Stimulated activated CD4-positive, alpha-beta T cell treated with anti-CD3 and anti-CD28 coated beads, Interleukin-1b, Interleukin-23, amount 100 ng/mL, for 1 hour (primary cell): ENCODE measurements at places on chromosomes 2 and 18.
A peak's percentile ranks its signal among the peaks of the same experiment; 100 is the strongest.

- DNase-seq: no peak
Observed at GRCh38 chr2:214075456-214075855, 335.4 kb upstream of the VWC2L start.

DNA sequence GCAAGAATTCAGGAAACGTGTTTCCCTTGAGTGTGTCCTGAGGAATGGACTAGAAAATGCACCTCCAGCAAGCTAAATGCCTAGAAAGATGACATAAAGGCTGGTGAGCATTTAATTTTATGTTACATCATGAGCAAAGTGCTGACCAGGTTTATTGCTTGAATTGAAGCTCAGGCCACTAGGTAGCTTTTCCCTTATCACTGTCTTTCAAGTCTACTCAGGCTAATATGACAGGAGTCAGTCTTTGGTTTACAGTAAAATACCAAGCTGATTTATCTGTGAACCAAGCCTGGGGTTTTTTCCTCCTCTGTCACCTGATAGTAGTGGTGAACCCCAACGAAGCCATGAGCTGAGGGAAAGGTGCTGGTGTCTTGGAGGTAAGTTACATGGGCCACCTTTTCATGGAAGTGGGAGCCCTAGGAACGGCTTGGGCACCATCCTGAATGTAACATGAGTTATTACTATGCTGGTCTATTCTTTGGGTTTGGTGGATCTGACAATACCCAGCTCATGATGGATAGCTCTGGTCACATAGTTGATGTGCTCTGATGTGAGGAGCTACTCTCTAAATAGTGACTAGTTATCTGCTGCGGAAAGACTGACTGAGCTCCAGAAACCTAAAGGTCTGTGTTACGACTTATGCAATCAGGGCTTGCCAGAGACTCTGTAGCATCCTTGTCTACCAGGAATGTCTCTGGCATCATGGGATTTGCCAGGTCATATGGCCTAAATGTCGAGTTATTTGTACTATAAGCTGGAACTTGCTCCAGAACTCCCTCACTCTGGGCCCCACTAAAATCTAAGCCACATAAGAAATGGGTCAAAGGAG is 39.8 kb downstream of the NUP35 start:
- DNase-seq: no peak

DNA sequence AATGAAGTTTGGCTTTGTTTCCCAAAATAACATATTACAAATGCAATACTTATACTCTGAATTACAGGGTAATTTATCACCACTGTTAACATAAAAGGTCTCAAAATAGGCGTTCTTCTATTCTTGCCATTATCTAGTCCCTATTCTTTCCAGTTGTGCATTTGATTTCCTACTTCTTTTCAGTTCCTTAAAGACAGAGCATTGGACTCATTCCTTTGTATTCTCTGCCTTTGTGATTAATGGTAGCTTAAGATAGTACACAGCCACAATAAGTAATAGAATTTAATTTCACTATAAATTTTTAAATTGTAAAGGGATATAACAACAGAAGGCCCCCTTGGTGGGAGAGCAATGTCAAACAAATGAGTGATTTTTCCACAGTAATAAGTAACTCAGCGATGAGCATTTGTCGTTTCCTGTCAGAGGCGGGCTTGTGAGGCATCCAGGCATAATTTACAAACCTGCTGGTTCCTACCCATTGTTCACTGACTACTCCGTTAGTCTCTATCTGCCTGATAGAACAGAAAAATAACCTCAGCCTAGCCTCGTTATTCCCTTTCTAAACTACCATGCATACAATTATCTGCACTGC is 456.6 kb upstream of the REG3G start:
- no peak for DNase-seq

DNA sequence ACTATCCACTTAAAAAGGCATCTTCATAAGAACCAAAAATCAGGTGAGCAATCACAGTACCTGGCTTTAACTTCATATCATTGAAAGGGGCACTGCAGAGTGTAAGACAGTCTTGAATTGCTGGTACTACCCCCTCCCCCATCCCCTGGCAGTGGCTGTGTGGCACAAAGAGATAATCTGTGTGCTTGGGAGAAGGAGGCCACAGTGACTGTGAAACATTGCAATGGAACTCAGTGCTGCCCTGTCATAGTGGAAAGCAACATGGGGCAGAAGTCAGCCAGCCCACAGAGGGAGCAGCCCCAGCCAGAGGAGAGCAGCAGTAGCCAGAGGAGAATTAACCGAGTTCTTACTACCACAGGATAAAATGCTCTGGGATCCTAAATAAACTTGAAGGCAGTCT is 45.3 kb upstream of the UGP2 start:
- no peak for DNase-seq

- no peak for DNase-seq
Observed at GRCh38 chr2:218859988-218860831, 605 bp downstream of the WNT6 start.

DNA sequence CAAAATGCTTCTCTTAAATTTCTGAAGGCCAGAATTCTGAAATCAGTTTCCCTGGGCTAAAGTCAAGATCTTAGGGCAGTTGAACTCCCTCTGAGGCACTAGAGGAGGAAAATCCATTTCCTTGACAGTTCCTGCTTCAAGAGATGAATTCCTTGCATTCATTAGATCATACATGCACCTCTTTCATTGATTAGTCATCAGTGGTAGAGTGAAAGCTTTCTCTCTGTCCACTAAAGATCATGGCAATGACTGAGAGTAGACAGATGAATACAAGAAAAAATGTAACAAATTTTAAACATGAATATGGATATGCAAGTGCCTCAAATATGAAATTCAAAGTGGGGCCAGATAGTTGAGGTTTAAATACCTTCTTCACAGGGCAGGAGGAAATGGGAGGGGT is 693.4 kb upstream of the TMEFF2 start:
- DNase-seq: no peak

- no peak for DNase-seq
Observed at GRCh38 chr2:228681426-228681825, 499.9 kb upstream of the SPHKAP start.

GRCh38 chr2:54523324-54523959 is 67.3 kb downstream of the SPTBN1 start:
- DNase-seq: no peak

- no peak for DNase-seq
Observed at GRCh38 chr2:235831755-235832154, 336.4 kb downstream of the GBX2 start.

- DNase-seq: no peak
Observed at GRCh38 chr2:17373041-17373440, 145.2 kb downstream of the RAD51AP2 start.

- no peak for DNase-seq
Observed at GRCh38 chr2:30691948-30692828, 115.1 kb downstream of the CAPN13 start.

DNA sequence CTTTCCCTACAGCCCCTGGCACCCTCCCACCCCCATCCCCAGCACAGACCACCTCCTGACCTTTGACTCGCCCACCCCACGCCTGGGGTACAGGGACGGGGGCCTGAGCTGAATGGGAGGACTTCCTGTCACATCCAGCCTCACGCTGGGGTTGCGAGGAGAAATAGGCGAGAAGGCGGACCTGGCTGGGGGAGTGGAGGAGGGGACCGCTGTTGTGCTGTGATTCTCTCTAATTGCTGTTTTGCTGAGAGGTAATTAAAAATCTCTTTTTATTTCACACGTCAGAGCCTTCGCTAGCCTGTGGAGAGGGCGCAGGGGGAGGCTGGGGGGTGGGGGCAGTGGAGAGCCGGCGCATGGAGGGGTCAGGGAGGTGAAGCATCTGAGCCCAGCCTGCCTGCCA is 9.7 kb upstream of the ECEL1 start:
- no peak for DNase-seq

DNA sequence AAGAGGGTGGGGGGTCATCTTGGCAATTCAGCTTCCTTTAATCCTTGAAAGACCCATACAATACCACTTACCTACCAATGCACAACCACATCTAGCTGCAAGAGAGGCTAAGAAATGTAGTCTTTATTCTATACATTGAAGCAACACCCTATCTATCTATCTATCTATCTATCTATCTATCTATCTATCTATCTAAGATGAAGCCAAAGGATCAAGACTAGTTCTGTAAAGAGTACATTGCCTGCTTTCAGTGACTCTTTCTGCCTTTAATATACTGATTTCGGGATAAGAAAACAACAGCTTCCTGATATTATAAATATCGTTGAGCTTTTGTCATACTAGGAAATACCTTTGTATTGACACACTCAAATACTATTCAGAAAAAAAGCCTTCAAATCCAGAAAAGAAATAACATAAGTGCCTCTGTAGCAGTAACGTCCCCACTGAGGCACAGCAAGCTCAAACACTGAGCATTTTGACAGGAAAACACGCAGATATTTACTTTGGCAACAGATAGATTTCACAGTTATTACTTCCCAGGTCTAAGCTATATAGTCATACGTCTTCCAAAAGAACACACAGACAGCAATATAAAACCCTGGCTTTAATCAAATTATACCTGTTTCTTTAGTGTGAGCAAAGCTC is 139.4 kb upstream of the SERTAD2 start:
- no peak for DNase-seq

- DNase-seq: no peak
Observed at GRCh38 chr2:237217995-237218616, 132.4 kb downstream of the COPS8 start.

GRCh38 chr18:71849407-71849806 is 694.7 kb downstream of the CBLN2 start:
- no peak for DNase-seq

- no peak for DNase-seq
Observed at GRCh38 chr2:239607517-239608191, 206.8 kb upstream of the HDAC4 start.

DNA sequence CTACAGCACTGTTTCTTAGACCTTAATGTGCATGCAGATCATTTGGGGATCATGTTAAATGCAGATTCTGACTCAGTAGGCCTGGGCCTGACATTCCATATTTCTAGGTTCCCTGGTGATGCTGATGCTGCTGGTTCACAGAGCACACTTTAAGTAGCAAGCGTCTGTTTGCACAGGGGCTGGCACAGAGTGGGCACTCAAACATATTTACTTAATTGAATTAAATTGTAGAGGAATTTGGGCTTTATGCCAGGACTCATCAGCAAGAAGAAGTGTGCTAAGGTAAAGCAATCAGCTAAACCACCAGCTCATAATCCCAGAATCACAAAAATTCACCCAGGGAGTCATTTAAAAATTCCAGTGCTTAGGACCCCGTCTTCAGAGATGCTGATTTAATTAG is 25.1 kb upstream of the INPP4A start:
- no peak for DNase-seq

DNA sequence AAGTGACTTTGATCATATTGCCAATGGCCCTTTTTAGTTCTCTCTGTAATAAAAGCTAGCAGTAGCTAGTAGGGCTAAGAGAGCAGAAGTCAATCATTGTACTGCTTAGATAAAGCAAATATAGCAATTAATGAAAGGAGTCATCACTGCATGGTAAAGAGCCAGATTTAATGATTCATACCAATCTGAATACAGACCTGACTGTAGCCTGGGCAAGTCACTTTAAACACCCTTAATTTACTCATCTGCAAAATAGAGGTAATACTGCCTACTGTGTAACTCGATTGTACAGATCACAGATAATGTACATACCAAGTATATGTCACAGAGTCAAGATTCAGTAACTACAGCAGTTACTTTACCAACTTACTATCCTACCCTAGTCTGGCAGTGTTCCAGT is 63.6 kb downstream of the ASXL2 start:
- DNase-seq: no peak

- DNase-seq: no peak
Observed at GRCh38 chr18:34031810-34032209, 192.9 kb downstream of the NOL4 start.

DNA sequence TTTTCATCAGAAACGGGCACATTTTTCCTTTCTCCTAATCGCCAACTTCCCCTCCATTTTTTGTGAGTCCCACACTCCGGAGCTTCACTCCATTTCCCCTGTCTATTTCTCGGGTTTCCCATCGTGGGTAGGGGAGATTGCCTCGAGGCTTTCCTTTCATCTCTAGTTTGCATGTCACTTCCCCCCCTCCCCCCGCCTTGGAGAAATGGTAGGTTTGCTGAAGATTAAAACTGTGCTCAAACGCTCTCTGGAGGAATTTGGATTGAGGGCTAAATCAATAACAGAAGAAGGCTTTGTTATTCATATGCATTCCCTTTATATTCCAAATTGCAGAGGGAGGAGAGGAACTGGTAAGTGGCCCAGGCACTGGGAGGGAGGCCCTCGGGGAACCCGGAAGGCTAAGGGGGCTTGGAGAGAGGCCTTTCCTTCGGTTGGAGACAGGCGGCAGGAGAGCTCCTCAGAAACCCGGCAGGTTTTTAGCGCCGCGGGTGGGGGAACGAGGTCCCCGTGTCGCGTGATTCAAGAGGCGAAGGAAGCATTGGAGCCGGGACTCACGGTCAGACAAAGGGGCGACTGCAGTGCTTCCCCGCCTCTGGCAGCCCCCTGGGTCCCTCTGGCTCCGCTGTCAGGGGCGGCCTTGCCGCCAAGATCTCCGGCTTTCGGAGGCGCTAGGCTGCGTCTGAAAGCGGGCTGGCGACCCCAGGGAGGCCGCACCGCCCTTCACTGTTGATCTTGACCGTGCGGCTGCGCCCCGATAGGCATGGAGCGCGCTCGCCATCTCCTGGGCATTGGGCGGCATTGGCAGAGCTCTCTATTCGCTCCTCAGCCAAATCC is 2.4 kb upstream of the HOXD12 start:
- DNase-seq: peak; percentile 30

GRCh38 chr2:10413991-10414451 is 34.1 kb downstream of the ODC1 start:
- DNase-seq: no peak
